ENCODE measurements at places on chromosomes 11 and 22.

DNA sequence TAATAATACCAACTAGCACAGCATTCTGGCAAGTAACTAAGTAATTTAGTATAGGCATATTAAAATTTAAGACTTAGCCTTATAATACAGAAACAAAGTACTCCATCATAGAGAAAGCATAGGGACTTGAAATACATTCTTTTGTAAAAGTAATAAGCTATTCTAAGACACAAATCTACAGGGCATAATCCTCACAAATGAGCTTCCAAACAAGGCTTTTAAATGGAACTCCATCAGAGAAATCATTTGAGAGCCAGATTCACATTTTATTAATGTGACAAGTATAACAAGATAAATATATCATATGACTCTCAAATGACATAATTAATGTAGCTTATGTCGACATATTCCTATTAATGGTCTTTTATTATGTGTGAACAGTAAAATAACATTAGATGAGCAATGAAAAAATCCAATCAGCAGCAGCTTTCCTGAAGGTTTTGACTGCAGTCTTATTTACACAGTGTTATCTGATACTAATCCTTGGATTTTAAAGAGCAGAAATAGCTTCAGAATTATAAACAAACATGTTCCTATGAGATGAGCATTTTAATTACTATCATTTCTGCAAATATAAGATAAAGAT is 241.4 kb downstream of the TTC28 start:
- no peak for DNase-seq

DNA sequence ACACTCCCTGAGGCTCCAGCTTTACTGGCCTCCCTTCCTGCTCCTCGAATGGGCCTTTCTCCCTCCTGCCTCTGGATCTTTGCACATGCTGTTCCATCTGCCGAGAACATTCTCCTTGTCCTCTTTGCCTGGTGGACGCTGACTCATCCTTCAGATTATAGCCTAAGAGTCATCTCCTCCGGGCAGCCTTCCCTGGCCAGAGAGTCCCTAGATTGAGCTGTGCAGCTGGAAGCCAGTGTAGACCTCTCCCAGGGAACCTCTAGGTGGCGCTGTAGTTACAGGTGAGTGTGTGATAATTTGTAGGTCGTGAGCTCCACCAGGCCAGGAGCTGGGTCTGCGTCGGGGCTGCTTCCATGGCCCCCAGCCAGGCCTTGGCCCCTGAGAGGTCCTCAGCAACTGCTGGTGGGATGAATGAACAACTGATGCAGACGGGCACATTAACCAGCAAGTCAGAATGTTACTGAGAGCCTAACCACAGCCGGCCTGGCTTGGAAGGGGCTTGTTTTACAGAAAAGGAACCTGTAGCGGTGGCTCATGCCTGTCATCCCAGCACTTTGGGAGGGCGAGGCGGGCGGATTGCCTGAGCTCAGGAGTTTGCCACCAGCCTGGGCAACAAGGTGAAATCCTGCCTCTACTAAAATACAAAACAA is 8.7 kb downstream of the PNPLA5 start:
- peak; percentile 78 for DNase-seq

- DNase-seq, result no peak
Observed at GRCh38 chr11:106281455-106282173, 204.2 kb downstream of the AASDHPPT start.

DNA sequence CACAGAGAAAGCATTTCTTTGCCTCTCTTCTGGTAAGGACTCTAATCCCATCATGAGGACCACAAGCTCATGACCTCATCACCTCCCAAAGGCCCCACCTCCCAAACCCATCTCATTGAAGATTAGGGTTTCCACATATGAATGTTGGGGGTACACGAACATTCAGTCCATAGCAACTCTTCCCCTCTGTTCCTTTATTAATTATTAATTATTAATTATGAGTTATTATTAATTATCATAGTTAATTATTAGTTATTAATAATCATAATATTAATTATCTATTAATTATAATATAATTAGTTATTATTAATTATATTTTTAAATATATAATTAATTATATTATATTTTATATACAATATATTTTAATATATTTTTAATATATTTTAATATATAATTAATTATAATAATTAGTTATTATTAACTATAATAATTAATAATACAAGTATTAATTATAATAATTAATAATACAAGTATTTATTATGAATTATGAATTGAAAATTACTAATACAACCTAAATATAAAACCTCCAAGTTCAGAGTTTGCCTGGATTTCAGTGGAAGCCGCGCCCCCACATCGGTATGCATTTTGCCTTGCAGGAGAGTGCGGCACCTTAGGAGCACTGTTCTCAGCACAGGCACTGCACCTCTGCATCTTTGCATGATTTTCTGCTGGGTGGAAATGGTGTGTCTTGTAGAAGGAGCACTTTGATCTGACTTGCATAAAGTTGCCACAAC is 128.0 kb upstream of the FGF3 start:
- DNase-seq, result no peak

- no peak for DNase-seq
Observed at GRCh38 chr11:83220260-83220659, 26.7 kb downstream of the ANKRD42 start.

GRCh38 chr11:65862191-65862735 is 2.0 kb downstream of the MUS81 start:
- no peak for DNase-seq

DNA sequence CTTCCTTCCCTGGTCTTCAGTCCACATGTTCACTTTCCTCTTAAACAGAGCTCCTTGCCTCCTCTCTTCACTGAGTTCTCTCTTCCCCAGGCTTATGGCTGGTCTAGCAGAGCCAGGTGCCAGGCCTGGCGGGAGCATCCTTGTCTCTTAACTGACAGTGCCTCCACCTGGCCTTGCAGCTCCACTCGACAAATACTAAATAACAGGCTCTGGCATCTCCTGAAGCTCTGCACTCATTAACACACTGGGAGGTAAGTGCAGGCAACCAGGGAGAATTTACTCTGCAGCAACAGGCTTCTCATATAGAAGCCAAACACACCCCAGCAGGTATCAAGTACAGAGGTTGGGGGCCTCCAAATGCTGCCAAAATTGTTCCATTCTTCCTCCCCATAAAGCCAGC is 438.1 kb downstream of the SOX6 start:
- DNase-seq, result no peak

DNA sequence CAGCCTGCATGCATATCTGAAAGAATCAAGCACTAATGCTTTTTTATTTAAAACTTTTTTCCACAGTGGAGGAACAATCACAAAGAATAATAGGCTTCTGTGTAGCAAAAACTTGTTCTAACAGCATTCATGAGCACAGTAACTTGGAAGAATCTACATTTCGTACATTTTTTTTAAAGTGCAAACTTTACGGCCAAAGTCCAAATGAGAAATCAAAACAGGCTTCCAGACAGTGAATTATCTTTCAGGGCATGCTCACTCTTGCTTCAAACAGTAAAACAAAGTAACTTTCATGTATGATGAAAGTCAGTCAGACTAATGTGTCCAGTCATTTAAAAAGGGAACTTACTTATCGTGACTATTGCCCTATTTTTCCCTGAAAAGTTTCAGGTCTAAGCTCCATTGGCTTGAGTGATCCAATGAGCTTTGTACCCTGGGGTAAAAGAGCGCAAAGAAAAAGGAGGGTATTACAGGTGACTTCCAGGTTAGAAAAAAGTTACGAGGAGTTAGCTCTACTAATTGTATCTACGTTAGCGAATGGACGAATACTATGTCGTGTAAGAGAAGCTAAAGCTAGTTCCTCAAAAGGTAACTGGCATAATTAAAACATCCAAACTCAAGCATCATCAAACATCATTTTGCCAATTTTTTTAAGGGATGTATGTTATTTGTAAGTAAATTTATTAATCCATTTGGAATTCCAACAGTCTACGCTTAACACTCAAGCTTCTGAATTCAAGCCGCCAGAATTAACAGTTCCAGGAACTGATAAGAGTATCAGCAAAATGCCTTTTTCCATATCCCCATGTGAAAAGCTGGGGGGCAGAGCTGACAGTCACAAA is 1.7 kb downstream of the PICALM start:
- DNase-seq, result peak; percentile 34

- DNase-seq, result peak; percentile 33
Observed at GRCh38 chr11:10669258-10670033, 24.1 kb downstream of the IRAG1 start.

- DNase-seq, result no peak
Observed at GRCh38 chr11:57313788-57314135, 11.0 kb downstream of the TNKS1BP1 start.

DNA sequence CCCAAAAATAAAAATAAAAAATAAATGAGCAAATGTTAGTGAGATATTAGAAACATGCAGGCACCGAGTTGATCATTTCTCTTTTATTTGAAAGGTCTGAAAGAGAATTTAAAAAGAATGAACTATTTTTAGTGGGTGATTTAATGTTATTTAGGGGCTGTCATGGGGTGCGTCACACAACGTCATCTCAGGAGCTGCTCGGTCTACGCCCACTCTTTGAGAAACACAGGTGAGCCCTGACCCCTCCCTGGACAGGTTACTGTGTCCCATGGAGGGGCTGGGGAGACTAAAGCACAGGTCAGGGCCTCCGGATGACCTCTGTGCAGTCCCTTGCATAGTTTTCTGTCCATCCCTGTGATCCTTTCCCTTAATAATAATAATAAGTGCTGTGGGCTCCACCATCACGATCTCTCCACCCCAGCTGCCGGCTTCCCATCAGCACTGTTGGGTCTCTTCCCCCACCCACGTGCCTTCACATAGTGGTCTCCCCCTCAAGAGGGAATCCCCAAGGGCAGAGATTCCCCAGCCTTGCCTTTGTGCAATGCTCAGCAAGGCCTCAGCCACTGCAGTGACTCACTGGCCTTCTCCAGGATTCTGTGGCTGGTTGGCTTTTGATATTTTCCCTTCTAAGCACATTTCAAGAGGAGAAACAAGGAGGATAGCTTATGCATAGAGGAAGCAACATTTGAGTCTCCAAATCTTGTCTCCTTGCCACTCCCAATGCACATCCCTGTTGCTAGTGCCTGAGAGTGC is 159.9 kb downstream of the TTC17 start:
- DNase-seq, result no peak

DNA sequence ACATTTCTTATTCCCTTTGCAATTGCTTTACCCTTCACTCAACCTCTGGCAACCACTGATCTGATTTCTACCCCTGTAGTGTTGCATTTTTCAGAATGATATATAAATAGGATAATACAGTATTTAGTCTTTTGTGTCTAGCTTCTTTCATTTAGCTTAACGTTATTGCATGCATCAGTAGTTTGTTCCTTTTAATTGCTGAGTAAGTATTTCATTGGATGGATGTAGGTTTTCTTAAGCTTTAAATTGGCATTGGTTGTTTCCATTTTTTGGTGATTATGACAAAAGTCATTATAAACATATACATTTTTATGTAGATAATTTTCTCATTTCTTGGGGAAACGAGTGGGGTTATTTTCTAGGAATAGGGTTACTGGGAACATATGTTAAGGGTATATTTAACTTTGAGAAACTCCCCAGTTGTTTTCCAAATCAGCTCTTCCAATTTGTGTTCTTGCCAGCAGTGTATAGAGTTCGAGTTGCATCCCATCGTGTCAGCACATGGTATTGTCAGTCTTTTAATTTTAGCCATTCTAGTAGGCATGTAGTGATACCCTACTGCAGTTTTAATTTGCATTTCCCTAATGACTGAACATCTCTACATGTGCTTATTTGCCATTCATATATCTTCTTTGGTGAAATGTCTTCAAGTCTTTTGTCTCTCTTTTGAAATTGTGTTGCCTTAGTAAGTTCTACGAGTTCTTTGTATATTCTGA is 60.3 kb downstream of the DDX10 start:
- DNase-seq, result no peak

DNA sequence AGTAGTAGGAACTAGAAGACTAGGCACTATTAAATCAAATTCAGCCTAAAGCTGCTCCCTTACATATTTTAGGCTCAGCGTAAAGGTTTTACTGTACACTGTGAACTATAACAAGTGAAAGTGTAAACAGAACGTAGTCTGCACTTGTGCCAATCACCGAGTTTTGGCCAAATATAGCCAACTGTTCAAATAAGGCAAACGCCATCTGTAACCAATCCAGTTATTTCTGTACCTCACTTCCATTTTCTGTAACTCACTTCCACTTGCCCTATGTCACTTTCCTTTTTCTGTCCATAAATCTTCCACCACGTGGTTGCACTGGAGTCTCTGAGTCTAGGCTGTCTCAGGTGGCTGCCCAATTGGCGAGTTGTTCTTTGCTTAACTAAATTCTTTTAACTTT is 2132.2 kb downstream of the LRRC4C start:
- no peak for DNase-seq

DNA sequence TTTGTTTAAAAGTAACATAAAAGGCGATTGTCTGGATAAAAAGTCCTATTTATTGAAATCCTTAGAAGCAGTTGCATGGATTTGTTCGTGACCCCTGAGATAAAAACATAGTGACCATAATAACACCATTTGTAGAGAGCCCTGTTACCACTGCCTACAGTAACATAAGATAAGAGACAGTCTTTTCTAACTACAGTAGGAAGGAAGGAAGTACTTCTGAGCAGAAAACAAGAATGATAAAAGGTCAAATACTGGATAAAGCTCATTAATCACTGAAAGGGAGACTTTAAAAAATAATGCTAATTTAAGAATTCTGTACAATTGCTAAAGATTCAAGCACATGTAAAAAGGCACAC is 47.1 kb upstream of the SOX6 start:
- DNase-seq, result no peak

- DNase-seq, result no peak
Observed at GRCh38 chr11:61775606-61776554, 16.5 kb downstream of the TMEM258 start.

DNA sequence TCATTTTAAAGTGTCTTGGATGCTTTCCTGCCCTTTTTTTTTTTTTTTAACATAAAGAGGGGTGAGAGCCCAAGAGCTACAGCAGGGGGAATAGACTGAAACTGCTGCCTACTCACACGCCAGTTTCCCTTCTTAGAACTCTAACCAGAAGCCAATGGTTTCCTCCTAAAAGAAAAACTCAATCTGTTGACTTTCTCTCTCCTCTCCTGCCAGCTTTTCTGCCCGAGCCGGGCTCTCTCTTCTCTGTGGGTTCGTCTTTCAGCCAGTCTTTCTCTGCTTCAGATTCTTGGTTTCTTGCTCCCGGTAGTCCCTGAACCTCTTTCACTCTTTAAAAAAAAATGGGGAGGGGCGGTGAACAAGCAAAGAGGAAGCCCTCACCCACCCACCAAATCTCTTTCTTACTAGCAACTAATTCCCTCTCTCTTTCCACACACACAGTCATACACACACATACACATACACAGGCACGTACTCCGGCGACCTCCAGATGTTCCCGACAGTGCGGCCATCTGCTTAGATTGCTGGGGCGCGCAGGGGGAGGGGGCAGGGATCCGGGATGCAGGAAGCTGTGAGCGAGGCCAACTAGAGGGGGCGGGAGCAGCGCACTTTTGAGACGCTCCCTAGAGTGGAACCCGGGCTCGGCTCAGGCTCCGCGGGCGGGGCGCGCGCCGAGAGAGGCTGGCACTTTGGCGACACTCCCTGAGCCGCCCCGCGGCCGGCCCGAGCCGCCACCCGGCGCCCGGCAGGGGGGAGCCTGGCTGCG is 444 bp upstream of the TSKU start:
- DNase-seq, result peak; percentile 86

GRCh38 chr11:6027501-6027900 is 3.1 kb downstream of the OR56A1 start:
- no peak for DNase-seq

Measured in lung microvascular endothelial cell (primary cell).